ENCODE measurements at places on chromosomes 2 and 18.

- DNase-seq: no peak
These were observed 599.0 kb upstream of the SYT4 start for GRCh38 chr18:43876286-43876685.

DNA sequence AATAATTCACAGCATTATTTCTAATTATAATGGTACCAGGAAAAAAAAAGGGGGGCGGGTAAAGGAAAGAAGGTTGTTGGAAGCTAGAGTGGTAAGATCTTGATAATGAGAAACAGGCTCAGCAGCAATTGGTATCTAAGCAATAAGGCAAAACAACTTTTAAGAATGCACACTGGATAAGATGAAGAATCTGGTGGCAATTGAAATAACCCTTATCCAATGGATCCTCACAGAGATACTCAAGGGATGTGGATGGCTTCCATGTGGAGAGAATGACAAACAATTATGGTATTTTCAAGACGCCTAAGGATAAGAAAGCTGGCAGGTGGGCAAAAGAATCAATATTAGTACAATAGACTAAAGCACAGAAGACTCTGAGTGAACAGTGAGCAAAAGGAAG, 153.6 kb downstream of the UPP2 start:
- DNase-seq: no peak

DNA sequence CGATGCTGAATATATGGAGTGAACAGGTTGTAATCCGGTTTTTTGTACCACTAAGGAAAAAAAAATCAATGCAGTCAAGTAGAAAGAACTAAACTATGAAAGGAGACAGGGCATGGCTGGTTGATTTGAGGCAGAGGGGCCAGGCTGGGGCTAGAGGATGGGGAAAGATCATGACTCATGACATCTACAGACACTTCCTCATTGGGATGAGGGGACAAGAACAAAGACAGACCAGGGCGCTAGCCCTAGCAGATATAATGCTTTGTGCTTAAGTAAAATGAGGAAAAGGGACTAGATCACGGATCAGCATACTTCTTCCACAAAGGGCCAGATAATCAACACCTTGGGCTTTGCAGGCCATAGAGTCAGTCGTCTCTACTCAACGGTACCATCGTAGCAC, 55.8 kb downstream of the ST6GAL2 start:
- no peak for DNase-seq

DNA sequence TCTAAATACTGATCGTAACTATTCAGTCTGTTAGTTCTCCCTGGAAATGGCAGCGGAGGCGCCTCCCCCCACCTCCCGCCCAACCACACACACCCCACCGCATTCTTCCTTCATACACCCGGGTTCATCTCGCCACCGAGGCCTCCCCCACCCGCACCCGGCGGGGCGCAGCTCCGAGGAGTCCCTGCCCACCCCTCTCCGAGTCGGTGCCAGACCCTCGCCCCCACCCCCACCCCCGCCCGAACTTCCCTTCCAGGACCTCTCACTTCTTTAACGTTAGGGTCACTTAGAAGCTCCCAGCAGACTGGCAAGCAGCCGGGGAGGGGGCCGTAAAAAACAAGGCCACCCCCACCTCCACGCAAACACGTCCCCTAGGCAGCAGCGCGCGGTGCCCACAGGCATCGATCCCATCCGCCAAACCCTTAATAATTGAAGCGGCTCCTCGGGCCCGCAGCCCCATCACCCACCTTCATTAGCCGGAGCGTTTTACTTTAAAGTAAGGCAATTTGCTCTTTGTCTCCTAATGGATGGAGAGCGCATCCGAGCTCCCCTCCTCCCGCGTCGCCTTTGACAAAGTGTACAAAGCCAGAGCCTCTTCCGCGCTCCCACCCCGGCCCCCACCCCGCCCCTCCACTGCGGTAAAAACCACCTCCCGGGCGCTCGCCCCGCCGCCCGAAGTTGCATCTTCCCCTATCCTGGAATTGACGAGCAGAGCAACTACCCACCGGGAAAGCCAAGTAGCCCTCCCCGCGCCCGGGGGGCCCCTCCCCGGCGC, 624 bp downstream of the ZNF516 start:
- peak; percentile 24 for DNase-seq

DNA sequence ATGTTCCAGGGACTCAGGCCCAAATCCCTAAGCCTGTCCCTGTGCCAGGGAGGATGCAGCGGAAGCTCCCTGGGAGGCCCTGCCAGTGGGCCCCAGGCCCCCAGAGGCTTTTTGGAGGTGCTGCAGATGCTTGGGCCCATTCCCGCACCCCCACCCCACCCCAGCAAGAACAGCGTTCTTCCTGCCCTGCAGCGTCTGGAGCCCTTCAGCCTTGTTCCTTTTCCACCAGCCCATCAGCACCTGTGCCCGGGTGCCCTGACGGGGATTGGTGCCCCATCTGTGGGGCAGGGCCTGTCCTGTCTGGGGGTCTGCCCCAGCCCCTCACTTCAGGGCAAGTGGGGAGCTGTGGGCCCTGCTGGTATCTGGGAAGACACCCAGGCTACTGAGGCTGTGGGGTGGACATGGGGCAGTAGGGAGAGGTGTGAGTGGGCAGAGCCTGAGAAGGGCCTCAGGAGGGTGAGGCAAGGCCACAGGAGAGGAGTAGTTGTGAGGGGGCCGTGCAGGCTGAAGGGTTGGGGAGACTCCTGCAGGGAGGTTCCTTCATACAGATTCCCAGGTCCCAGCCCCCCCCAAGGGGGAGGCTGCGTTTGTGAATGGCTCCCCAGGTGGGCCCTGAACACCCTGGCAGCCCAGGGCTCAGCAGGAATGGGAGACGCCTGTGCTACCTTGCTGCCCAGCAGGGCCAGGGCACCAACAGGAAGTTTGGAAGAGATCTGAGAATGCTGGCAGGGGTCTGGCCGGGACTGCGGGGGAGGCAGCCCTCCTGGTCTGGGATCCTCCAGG, 2.4 kb downstream of the RNPEPL1 start:
- DNase-seq: no peak

DNA sequence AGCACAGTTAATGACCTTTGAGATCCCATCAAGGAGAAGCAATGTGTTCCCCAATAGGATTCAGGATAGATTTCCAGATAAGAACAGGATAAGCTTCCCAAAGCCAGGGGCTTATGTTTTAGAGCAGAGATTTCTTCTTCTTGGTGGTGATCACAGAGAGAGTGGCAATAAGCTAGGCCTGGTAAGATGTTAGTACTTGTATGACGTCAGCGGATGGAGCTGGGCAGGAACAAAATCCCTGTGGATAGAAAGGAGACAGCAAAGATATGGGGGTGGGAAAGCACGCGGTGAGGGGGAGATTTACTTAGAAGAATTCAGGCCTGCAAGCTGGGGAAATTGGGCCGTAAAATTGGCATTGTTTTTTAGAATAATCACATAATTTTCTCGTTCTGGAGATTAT, 323.0 kb downstream of the MTX2 start:
- DNase-seq: no peak

- DNase-seq: no peak
These were observed 11.4 kb upstream of the IL1R2 start for GRCh38 chr2:101980368-101980767.

DNA sequence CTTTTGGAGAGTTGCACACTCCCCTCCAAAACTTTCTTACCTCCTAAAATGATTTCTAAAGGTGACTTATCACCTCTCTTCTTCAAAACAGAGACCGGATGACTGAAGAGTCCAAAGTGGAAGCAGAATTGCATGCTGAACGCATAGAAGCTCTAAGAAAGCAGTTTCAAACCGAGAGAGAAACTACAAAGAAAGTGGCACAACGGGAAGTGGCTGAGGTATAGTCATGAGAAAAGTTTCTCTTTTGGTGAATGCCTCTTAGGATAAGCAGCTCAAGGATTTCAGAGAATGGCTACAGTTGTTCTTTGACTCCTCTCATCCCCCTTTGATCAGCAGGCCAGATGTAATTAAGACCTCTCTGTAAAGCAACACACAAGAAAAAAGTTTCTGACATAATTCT, 73.6 kb downstream of the GTF3C3 start:
- DNase-seq: no peak

GRCh38 chr2:73823916-73824523, 4.7 kb upstream of the STAMBP start:
- DNase-seq: peak; percentile 92

DNA sequence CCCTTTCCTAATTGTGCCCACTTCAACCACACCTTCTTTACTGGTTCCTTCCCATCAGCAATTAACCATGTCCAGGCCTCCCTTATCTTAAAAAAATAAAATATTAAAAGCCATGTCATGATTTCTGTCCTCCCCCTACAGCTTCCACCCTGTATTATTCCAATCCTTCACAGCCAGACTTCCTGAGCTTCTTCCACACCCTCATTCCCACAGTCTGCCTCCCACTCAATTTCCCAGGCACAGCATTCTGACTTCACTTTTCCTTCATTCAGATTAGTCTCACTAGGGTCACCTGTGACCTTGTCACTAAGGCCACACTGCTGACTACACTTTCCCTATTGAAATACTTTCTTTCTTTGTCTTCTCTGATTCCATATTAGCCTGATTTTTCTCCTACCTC, 159.4 kb downstream of the DIS3L2 start:
- DNase-seq: no peak

GRCh38 chr2:186303091-186303490, 183.0 kb upstream of the ZC3H15 start:
- DNase-seq: no peak

DNA sequence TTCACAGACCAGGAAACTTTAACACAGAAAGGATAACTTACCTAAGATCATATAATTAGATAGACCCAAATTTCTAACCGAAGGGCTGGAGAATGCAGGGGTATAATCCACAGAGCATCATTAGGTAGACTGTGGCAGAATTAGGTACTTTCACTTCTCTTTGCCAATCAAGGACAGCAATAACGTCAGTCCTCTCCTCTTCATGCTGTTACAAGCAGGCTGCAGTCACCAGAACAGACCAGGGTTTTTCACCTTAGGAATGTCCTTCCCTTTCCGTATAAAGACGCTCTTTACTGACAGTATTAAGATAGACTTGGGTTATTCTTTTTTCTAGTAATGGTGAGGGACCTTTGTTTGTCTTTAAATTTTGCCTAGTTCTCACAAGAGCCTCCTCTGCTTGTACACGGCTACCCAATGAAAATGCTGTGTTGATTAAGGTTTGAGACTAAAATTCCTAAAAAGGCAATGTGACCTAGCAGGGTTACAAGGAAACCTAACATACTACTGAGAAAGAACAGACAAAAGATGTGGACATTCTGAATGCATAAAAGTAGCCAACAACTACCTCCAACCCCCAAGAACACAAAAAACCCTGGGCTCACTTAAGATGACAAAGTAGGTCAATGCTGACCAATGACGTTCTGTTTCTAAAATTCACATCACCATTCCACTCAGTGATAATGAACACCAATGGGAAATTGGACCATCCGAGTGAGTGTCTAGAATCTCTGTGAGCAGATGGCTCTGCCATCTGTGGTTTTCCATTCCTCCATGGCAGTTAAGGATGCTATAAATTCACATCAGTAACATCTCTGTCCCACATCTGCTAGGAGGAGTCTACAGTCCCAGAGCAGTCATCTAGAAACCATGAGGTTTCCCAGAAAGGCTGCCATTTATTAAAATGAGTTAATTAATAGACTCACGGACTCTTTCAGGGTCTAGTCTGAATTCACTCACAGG, 2.1 kb downstream of the PDIA6 start:
- peak; percentile 31 for DNase-seq

GRCh38 chr2:38377050-38377828, at the start of gene ATL2:
TSS of gene ATL2 (minus strand) at chr2:38377273. CDS start at chr2:38377260, 13 bp downstream.
- DNase-seq: peak; percentile 97

- DNase-seq: peak; percentile 15
These were observed 1002.8 kb upstream of the NRXN1 start for GRCh38 chr2:52034706-52035105.

GRCh38 chr2:32274289-32274688, 3.4 kb upstream of the YIPF4 start:
- no peak for DNase-seq

GRCh38 chr2:85179541-85179940, 46.3 kb downstream of the TCF7L1 start:
- no peak for DNase-seq

DNA sequence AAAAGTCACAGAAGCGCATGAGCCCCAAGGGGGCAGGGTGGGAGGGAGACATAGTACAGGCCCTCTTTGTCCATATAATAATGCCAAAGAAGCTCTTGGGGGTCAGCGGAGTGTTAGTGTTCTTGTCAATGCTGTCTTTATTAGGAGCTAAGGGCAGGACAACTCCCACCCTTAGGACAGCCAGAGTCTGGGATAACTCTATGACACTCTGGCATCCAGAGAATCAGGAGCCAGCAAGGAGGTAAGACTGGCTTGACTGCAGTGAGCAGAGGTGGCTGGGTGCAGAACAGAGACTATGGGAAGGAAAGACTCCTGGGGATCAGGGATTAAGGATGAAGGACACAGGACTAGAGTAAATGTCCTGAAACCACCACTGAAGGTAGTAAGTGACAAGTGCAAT, 19.0 kb upstream of the HNMT start:
- DNase-seq: no peak

GRCh38 chr2:235613649-235614048, 119.8 kb downstream of the AGAP1 start:
- no peak for DNase-seq

DNA sequence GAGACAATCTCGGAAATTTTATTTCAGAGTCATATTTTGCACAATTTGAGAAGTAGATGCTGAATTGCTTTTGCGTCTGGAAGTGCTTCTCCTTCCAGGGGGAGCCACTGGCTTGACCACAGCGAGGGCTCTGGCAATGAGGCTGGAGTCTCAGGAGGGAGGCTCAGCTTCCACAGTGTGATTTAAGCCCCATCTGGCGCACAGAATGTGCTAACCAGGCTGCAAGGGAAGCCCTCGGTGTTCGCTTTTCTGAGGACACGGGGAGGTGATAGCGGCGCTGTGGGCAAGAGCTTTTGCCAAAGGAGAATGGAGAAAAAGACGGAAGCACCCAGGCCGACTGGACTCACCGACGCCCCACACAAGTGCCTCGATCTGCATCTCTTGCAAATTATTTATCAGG, 52.4 kb downstream of the ADI1 start:
- no peak for DNase-seq

GRCh38 chr18:36564841-36565240, 264.0 kb downstream of the TPGS2 start:
- DNase-seq: no peak

DNA sequence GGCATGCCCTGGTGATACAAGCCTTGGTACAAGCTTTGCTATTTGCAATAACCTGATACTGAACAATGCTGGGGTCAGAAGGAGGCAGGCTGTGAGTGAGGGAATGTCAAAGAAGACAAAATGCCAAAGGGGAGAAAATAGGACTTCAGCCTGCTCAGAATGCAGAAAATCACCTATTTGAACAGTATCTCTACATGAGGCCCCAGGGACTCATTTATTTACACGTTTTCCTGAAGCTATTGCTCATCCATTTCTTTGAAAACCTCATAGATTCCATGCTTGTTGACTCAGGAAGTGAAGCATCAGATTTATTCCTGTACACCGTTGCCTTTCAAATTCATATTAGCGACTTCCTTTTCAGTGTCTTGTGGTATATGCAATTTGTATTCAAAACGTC, 69.4 kb upstream of the CBLN2 start:
- DNase-seq: no peak

- no peak for DNase-seq
These were observed 156.3 kb downstream of the EML6 start for GRCh38 chr2:54879598-54880332.

GRCh38 chr2:18750672-18751554, 161.5 kb upstream of the NT5C1B start:
- peak; percentile 62 for DNase-seq

GRCh38 chr2:20052229-20052851, 912 bp upstream of the LAPTM4A start:
- peak; percentile 63 for DNase-seq

- DNase-seq: no peak
These were observed 4.8 kb upstream of the SLC38A11 start for GRCh38 chr2:164960159-164960558.
